Stimulated activated CD4-positive, alpha-beta T cell treated with anti-CD3 and anti-CD28 coated beads, Interleukin-1b, Interleukin-23, amount 100 ng/mL, for 24 hours (primary cell): ENCODE measurements at places on chromosomes 12 and 14.

GRCh38 chr12:50661300-50662115, 102.4 kb upstream of the ATF1 start:
- no peak for DNase-seq

- no peak for DNase-seq
These were observed 76.7 kb downstream of the MON2 start for GRCh38 chr12:62543324-62543723.

DNA sequence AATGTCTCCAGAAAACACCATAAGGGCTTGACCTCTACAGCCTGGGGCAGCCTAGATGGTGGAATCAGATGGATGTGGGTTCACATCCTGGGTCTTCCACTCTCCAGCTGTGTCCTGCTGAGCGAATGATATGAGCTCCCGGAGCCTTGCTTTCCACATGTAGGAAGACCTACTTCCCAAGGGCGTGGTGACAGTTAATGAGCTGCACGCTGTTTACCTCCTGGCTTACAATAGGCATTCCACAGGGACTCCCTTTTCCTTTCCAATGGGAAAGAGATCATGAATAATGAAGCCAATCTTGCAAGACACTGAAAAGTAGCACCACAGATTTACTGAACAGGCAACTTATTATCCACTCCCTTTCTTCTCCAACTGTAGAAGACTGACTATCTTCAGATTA, 46.1 kb downstream of the TMTC1 start:
- no peak for DNase-seq

- DNase-seq, result no peak
These were observed 1351.1 kb downstream of the TMEM121 start for GRCh38 chr14:106877517-106877916.

GRCh38 chr12:88451205-88451604, 129.1 kb downstream of the KITLG start:
- no peak for DNase-seq

GRCh38 chr12:111664961-111665865, 20.5 kb downstream of the BRAP start:
- DNase-seq, result no peak

DNA sequence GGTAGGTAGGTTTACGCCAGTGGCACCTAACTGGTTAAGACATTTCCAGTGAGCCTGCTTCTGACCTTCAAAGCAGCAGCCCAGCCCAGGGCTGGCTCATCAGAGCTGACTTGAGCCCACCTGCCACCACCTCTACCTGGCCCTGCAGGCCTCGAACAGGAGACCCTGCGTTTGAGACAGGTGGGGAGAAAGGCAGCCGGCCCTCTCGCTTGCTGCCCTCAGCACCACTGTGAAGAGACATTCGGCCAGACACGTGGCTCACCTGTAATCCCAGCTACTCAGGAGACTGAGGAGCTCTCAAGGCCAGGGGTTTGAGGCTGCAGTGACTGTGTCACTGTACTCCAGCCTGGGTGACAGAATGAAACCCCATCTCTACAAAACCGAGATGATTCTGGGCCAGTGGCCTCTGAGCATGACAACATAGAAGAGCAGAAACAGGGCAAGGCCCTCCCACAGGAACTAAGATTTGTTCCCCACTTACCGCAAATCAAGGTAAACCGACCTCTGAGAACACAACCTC, 74.2 kb downstream of the TESC start:
- DNase-seq, result no peak

GRCh38 chr12:59689776-59690175, 93.9 kb downstream of the SLC16A7 start:
- no peak for DNase-seq

DNA sequence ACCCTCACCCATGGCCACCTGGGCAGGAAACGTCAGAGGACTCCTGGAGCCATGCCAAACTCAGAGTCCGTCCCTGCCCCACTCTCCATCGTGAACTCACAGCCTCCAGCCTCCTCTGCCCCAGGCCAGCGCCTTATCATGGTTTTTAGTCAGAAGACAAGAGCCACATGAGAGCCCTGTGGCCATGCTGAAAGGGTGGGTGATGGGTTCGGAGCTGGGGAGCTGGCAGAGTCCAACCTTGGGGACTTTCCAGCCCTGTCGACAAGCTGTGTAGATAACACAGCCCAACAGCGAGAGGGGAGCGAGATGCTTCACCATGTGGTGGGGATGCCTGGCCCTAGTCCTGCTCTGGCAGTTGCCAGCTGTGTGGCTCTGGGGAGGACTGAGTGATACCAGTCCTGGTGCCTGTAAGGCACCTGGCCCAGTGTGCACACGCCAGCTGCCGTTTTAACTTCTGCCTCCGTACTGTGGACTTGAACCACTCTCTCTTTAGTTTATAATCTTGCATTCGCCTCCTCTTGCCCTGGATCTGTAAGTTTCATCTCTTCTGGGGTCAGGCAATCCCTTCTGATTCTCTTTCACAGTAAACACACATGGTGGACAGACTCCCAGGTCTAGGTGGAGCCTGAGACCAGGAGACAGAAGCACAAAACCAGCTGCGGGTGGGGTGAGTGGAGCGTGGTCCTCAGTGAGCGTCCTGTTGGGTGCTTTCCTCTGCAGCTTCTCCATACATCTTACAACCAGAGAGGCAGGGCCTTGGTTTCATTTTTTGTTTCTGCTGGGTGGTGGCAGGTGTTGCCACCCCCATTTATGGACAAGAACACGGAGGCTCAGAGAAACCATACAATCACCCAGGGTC, 55.3 kb downstream of the RIN3 start:
- DNase-seq, result no peak

DNA sequence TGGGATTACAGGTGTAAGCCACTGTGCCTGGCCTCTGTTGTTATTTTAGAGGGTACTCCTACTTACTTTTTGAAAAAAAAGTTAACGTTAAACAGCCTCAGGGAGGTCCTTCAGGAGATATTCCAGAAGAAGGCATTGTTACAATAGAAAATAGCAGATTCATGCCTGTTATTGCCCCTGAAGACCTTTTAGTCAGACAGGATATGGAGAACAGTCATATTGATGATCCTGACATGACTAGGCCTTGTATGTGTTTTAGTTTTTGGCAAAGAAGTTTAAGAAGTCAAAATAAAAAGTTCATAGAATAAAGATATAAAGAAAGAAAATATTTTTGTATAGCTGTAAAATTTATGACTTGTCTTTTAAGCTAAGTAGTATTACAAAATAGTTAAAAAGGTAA, 45.3 kb downstream of the WASHC3 start:
- no peak for DNase-seq

GRCh38 chr12:41663598-41664265, 475.6 kb downstream of the PDZRN4 start:
- no peak for DNase-seq

DNA sequence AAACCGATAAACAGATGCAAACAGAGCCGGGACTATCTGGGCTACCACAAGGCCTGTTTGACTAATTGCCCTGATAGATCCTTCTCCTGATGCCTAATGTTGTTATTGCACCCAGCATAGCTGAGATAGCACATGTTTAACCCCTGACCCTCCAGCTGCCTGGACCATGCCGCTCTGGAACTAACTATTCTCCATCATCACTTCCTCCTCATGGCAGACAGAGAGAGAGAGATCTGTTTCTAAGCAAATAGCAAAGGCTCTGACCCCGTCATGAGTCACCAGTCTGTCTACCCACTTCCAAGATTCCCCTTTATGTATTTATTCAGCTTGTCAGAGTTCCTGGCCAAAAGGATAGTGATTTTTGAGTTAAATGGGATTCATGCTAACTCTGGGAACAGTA, 58.2 kb upstream of the FLRT2 start:
- no peak for DNase-seq

- DNase-seq, result no peak
These were observed 66.1 kb downstream of the ST8SIA1 start for GRCh38 chr12:22268406-22268805.

GRCh38 chr12:89183985-89184435, 168.3 kb downstream of the DUSP6 start:
- no peak for DNase-seq

DNA sequence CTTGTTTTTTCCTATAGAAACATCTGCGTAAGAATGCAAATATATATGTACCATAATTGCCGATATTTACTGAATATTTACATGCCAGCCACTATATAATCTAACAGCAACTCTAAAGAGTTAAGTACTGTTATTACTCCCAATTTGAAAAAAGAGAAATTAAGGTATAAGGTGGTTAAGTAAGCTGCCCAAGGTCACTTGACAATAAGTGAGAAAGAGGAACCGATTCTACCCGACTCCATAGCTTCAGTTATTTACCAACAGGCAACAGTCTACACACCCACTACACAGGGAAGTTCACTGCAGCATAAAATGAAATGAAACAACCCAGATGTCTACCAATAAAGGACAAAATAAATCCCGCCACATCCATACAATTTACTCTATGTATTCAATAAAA, 1.1 kb downstream of the MIS18BP1 start:
- no peak for DNase-seq

DNA sequence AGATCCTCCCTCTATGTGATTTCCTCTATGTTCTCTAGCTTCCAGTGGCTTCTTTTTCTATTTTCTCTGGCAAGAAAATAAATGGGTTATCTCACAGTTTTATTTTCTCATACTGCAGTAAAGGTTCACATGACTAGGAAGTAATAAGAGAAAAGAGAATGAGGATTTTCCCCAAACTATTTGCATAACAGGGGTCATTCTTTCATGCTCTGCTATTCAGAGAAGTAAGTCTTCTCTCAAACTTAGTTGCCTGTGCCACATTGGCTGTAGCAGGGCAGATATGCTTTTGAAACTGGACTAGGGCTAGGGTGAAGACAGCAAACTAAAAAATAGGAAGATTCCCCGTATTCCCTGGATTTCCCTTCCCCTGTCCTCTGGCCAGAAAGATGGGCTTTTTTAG, 57.4 kb downstream of the ACSM4 start:
- no peak for DNase-seq

GRCh38 chr12:58871556-58871955, 48.7 kb downstream of the LRIG3 start:
- no peak for DNase-seq

GRCh38 chr12:96846293-96846692, 60.8 kb upstream of the NEDD1 start:
- no peak for DNase-seq

DNA sequence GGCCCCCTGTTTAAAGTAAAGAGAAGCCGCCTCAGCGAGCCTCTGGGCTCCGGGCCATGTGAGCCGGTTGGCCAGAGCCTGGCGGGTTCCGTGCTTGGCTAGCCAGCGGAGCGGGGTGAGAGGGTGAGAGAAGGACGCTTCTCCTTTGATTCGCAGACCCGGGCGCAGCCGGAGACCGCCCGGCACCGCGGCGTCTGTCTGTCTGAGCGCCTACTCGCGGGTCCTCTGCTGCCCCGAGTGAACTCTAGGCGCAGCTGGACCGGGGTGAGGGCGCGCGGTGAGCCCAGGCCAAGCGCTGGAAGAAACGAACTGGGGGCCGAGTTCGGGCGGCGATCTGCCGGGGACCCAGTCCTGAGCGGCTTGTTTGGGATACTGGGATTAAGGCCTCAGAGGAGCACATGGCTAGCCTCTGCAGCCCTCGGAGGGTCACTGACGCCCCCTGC, 41.4 kb upstream of the TBX5 start:
- no peak for DNase-seq

- DNase-seq, result no peak
These were observed 263.2 kb downstream of the RAD51B start for GRCh38 chr14:68082698-68083291.

GRCh38 chr14:47596860-47597259, 78.5 kb downstream of the MDGA2 start:
- DNase-seq, result no peak

DNA sequence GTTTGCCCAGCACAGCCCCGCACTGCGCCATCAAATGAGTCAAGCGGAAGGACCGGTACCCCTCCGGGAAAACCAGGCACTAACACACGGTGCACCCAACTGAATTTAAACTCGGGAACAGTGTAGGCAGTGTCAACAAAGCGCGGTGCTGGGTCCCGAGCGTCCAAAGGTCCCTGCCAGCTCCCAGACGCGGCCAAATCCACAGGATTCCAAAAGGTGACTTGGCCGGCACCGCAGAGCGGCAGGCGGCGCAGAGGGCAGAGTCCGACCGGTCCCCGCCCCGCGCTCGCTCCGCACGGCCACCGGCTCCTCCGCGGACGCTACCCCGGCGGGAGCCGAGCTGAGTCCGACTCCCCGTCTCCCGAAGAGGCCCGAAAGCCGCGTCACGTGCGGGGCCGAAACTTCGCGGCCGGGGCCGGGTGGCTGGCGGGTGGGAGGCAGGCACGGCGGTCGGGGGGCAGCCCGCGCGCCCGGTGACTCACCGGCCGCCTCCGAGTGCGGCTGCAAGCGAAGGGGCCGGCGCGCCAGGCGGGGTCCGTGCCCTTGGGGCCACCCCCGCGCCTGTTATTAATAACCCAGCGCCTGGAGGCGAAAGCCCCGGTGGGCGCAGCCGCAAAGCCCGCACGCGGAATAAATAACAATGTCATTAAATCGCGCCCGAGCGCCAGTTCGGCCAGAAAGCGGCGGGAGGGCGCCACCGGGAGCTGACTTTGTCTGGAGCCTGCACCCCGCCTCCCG, 863 bp downstream of the DENND5B start:
- DNase-seq, result no peak

DNA sequence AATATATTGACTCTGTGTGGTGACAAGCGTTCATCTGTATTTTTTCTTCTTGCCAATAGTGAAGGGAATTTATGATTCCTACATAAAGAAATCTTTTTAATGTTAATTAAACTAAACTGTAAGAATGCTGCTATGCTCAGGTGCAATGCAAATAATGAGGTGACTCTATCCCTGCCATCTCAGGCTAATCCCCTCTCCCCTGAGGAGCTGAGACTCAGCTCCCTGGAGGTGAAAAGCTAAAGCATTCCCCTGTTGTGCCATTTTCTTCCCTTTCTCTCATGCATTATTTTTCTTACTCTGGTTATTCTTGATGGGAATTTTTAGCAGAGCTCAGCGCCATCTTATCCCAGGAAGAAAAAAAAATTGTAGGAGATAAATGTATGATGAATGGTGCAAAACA, 113.9 kb upstream of the FGD4 start:
- DNase-seq, result no peak

DNA sequence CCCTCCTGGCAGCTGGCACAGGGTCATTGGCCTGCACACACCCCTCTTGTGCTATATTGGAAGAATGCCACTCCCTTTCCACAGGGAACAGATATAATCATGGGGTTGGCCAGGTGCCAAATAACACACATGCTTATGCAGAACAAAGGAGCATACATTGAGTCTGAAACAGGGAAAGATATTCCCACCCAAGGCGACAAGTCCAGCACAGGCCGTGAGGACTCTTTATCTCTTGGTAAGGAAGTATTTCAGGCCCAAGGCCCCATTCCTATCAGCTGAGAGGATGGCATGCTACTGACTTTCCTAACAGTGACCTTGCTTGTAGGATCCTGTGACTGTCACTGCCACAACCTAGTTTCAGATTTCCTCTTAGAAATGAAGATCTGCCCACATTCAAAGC, 59.0 kb upstream of the STXBP6 start:
- no peak for DNase-seq
